GM13977 (cell line): ENCODE measurements at places on chromosomes 7 and 10.

DNA sequence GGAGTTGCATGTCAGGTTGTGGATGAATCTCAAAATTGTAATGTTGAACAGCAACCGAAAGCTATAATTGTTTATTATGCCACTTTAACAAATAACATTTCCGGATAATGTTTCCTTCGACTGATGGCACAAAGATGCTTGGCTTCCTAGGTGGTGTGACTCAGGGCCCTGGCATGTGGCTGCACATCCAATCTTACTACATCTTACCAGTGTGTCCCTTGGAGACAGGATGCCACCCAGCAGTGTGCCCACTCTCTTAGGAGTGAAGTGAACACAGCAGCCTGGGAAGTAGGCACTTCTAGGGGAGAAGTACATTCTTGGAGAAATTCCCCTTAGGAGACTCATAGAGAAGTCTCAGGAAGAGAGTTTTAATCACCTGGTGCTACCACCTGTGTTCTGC, 33.0 kb upstream of the GPR26 start:
- no peak for DNase-seq

- DNase-seq, result no peak
Observed at GRCh38 chr7:36690041-36690440, 34.3 kb downstream of the AOAH start.

- no peak for DNase-seq
Observed at GRCh38 chr7:31203551-31203950, 137.0 kb downstream of the NEUROD6 start.

DNA sequence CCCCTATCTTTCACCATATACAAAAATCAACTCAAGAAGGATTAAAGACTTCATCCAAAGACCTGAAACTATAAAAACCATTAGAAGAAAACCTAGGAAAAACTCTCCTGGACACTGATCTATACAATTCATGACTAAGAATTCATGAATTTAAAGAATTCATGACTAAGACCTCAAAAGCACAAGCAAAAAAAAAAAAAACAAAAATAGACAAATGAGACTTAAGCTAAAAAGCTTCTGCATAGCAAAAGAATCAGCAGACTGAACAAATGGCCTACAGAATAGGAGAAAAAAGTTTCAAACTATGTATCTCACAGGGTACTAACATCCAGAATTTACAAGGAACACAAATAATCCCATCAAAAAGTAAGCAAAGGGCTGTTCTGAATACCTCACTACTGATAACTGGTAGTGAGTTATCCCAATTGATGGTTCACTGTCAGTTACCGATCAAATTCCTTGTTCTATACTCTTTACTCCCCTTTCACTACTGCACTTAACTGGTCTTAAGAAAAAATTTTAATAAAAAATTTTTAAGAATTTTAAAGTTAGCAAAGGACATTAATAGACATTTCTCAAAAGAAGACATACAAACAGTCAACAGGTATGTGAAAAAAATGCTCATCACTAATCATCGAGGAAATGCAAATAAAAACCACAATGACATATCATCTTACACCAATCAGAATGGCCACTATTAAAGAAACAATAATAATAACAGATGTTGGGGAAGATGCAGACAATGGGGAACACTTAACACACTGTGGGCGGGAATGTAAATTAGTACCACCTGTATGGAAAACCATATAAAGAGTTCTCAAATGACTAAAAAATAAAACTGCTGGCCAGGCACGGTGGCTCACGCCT, 33.2 kb downstream of the KMT2C start:
- peak; percentile 31 for DNase-seq

DNA sequence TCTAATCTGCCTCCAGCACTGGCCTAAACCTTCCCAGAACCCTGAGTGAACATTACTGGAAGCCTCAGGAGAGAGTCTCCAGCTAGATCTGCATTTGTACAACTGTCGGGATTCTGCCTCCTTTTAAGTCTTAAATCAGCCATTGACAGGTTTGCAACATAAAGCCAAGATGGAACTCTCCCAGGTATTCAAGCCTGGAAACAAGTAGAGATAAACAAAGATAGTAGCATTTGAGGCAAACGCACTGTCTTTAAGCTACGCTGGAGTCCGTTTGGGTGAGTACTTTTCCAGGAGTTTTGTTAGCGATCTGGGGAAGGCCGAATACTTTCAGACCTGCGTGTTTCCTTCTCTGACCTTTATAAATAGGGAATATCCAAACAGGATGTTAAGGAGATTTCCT, 317.2 kb upstream of the FZD8 start:
- no peak for DNase-seq

DNA sequence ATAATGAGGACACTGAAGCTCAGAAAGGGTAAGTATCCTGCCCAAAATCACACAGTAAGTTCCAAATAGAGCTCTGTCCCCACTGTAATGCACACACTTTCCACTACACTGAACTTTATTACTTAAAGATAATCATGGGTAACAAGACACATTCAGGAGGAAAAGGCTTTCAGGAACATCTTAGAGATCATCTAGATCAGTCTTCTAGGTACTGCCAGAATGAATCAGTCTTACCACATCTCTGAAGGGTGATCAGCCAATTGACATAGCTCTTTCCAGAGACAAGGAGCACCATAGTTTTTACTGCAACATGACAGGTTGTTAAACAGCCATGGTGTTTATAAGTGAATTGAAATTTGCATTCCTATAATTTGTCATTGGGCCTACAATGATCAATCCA, 5.4 kb upstream of the HERPUD2 start:
- DNase-seq, result no peak

GRCh38 chr7:151018421-151019129, 5.7 kb downstream of the ATG9B start:
- DNase-seq, result no peak
